ENCODE measurements at places on chromosomes 13 and 19. TPM values are rescaled to one million over a fixed set of nuclear protein-coding genes. Genes with fewer than 3 reads are reported as not detected.

- no peak for DNase-seq
Measured at GRCh38 chr13:31674051-31674450, 65.3 kb upstream of the RXFP2 start.

The TMC4 gene
- total RNA-seq: 2.0 TPM

- no peak for DNase-seq
Measured at GRCh38 chr19:6185093-6185834, 49.8 kb downstream of the ACSBG2 start.

- DNase-seq: no peak
Measured at GRCh38 chr19:16702123-16702522, 17.5 kb upstream of the NWD1 start.

The CPAMD8 gene
- total RNA-seq: 294 TPM

DNA sequence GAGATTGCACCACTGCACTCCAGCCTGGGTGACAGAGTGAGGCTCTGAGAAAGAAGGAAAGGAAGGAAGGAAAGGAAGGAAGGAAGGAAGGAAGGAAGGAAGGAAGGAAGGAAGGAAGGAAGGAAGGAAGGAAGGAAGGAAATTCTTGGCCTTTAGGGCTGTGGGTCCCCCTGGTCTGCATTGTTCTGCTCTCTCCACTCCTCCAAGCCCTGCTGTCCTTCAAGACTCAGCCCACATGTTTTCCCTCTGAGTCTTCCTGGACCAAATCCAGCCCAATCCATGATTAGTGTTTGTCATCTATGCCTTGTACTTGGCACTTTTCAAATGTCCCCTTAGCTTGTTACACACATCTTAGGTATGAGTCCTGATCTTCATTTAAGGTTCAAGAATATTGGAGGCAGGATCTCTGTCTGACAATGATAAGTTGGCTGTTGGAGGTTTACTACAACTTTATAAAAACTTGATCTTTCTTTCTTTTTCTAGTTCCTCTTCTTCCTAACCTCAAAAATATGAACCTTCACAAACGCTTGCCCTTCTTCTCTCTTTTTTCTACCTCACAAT is 48.8 kb upstream of the INTS6 start:
- DNase-seq: no peak

The ZNF304 gene
- total RNA-seq: 9.5 TPM

DNA sequence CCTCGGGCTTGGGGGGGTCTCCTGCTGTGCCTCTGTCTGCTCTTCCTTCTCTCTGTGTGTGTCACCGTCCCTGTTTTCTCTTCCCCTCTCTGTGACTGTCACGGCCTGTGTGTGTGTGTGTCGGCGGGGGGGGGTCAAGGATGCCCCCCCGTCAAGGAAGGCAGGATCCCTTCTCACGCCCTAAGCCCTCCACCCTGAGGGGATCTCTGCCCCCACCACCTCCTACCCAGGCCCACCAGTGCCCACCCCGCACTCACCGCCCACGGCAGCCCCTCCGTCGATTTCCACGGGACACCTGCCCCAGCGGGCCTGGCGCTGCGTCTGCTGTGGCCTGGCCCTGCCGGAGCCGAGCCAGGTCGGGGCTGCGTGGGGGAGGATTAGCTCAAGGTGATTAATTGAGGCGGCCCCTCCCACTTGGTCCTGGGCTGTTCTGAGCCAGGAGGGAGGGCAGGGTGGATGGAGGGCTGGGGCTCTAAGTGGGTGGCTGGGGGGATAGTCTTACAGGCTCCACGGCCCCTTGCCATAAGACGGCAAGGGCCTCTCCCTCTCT is at the start of gene RAX2:
TSS of gene RAX2 (minus strand) at position 323 of the 550 bp plus-strand sequence. CDS start 486 bp downstream, outside the sequence.
- no peak for DNase-seq

The RFPL4AL1 gene
- total RNA-seq: not detected

- DNase-seq: no peak
Measured at GRCh38 chr13:25241007-25241406, 46.3 kb downstream of the MTMR6 start.

- no peak for DNase-seq
Measured at GRCh38 chr19:48368936-48369335, 4.8 kb downstream of the SYNGR4 start.

The GNA15 gene
- not detected for total RNA-seq

- DNase-seq: no peak
Measured at GRCh38 chr13:40207001-40207478, 459.4 kb downstream of the FOXO1 start.

- DNase-seq: no peak
Measured at GRCh38 chr19:729965-730668, 20.8 kb upstream of the MISP start.

The TTYH1 gene
- total RNA-seq: not detected

DNA sequence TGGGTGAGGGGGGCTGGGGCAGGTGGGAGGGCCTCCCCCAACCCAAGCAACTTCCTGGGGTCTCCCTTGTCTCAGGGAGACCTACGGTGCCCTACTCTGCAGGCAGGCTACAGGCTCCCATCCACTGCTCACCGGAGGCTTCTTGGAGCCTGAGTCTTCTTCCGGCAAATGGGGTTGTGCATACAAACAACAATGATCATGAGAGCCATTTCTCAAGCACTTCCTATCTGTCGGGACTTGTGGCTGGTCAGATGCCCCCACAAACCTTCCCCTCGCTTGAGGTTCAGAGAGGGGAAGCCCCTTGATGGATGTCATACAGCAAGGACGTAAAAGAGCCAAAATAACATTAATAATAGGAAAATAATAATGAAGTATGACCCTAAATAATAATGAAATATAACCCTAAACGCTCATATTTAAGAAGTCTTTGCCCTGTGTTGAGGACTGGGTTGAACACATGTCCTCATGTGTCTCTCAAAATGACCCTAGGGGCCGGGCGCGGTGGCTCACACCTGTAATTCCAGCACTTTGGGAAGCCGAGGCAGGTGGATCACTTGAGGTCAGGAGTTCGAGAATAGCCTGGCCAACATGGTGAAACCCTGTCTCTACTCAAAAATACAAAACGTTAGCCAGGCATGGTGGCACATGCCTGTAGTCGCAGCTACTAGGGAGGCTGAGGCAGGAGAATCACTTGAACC is 727 bp downstream of the CD37 start:
- no peak for DNase-seq

The OR4F17 gene
- not detected for total RNA-seq

DNA sequence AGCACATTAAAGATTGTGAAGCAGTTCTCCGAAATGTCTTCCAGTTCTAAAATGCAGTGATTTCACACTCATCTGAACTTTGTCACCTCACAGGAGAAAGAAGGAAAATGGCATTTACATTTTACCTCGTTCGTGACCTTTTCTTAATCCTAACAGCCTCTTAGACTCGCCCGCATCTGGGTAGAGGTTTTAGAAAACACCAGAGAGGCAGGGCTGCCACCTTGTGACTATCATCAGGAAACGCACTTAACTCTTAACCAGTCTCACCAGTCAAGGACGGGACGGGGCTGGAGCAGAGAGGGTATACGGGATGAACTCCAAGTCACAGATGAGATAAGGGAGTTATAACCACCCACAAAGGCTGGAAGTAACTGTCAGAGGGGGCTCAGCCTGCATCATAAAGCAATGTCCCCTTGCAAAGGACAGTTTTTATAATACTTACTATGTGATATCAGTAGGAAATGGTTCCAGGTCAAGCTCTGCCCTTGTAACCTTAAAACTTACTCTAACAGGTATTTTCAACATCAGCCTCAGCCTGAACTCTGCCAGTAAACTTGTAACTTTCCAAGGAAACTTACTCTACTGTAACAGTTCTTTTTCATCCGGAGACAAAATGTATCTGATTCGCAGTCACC is 8.6 kb upstream of the CEACAM6 start:
- DNase-seq: no peak

The GJB2 gene
- 0.27 TPM for total RNA-seq

GRCh38 chr13:54373211-54373610 is 1344.6 kb downstream of the OLFM4 start:
- no peak for DNase-seq

- DNase-seq: no peak
Measured at GRCh38 chr19:17739121-17739875, 12.0 kb upstream of the FCHO1 start.

The SWSAP1 gene
- 2.4 TPM for total RNA-seq
